ENCODE measurements at places on chromosomes 6 and 20. TPM values are rescaled to one million over a fixed set of nuclear protein-coding genes. Genes with fewer than 3 reads are reported as not detected.

Gene SSTR4
- not detected for total RNA-seq

Gene UBR2
- 13.9 TPM for total RNA-seq

Gene RRAGD
- 1.1 TPM for total RNA-seq

Gene PKIB
- 0.89 TPM for total RNA-seq

Gene CSTF1
- total RNA-seq, result 135 TPM

Gene ITCH
- total RNA-seq, result 47.8 TPM

Gene RGS17
- total RNA-seq, result 0.20 TPM

Gene FAM184A
- 0.13 TPM for total RNA-seq

Gene EYS
- total RNA-seq, result not detected

Gene RAD21L1
- 0.10 TPM for total RNA-seq

Gene SFTA2
- not detected for total RNA-seq

Gene LGSN
- total RNA-seq, result not detected

Gene PBX2
- total RNA-seq, result 10.9 TPM

Gene ADGB
- not detected for total RNA-seq

Gene APOM
- not detected for total RNA-seq

Gene PARD6B
- 2.4 TPM for total RNA-seq

Gene KIF25
- not detected for total RNA-seq

Gene PRKN
- total RNA-seq, result 0.07 TPM

Gene RALGAPA2
- 0.53 TPM for total RNA-seq

Gene FIG4
- total RNA-seq, result 5.0 TPM

DNA sequence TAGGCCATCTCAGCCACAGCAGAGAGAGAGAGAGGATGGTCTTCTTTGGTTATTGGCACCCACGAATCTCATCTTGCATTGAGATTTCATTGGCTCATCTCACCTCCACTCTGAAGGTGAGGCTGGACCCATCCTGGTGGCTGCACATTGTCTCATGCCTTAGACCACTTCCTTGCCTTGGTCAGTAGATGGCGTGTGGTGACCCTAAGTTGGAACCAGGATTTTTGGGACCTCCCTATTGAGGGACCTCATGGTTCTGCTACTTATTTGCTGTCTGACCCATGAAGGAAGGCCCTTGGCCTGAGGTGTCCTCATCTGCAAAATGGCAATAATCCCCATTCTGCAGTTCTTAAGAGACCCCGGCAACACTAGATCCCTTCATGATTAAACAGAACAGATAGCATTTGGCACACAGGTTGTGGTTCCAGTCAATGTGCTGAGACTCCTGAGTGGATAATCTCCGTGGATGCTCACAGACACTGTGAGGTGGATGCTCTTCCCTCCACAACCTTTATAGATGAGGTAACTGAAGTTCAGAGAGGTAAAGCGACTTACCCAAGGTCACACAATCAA, 21.5 kb upstream of the AAR2 start:
- no peak for DNase-seq

- peak; percentile 3 for DNase-seq
Measured at GRCh38 chr6:41306187-41306854, 19.8 kb upstream of the TREM1 start.

DNA sequence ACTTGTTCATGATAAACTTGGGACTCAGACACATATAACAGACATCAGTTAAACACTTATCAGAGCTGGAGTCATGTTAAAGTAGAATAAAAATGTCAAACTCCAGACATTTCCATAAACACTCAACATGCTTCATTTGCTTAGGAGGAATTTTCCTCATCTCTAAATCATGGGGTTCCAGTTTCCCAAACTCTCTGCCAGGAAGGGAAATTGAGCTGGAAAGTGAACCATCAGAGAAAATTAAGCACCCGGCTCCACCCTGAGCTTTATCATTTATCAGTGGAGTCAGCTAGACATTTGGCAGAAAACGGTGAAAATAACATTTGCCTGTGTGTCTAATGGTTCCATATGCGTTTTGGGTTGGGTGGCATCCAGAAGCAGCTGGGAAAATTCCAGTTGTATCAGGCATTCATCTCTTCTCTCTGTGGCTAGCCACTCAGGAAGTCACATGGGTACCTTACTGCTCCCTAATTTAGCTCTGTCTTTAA, 25.3 kb upstream of the ZNFX1 start:
- no peak for DNase-seq

DNA sequence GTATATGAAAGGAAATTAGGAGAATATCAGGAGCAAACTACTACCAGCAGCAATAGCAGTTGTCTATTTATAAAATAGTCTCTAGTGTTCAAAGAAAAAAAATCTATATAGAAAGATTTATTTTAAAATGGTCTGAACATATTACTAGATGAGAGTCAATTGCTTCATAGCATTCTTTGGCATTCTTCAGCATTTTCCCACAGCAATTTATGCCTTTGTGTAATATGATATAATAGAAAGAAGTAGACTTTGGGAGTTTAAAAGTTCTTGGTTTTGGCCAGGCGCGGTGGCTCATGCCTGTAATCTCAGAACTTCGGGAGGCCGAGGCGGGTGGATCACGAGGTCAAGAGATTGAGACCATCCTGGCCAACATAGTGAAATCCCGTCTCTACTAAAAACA, 157.0 kb upstream of the PLN start:
- no peak for DNase-seq

GRCh38 chr6:105714846-105715245, 312.0 kb upstream of the PREP start:
- no peak for DNase-seq

GRCh38 chr20:41534170-41534569, 84.0 kb downstream of the CHD6 start:
- no peak for DNase-seq

GRCh38 chr6:41586252-41587007, 40.2 kb downstream of the FOXP4 start:
- no peak for DNase-seq

- DNase-seq, result no peak
Measured at GRCh38 chr6:100775667-100776066, 105.5 kb downstream of the ASCC3 start.

DNA sequence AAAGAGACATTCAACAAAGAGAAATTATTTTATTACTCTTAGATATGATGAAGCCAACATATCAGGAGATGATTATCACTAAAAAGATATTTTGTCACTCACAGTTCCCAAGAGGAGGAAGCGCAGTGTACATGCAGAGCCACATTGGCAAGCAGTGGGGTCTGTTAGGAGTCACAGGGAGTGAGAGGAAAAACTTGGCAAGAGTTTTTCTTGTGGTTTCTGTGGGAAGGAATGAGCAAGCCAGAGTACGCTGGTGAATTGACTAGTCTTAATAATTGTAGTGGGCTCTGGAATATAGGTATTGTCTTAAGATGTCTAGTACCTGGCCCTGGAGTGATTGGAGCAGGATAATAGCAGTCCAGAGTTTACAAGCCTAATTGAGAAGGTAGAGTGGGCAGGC, 1095.2 kb downstream of the GRIK2 start:
- peak; percentile 52 for DNase-seq

DNA sequence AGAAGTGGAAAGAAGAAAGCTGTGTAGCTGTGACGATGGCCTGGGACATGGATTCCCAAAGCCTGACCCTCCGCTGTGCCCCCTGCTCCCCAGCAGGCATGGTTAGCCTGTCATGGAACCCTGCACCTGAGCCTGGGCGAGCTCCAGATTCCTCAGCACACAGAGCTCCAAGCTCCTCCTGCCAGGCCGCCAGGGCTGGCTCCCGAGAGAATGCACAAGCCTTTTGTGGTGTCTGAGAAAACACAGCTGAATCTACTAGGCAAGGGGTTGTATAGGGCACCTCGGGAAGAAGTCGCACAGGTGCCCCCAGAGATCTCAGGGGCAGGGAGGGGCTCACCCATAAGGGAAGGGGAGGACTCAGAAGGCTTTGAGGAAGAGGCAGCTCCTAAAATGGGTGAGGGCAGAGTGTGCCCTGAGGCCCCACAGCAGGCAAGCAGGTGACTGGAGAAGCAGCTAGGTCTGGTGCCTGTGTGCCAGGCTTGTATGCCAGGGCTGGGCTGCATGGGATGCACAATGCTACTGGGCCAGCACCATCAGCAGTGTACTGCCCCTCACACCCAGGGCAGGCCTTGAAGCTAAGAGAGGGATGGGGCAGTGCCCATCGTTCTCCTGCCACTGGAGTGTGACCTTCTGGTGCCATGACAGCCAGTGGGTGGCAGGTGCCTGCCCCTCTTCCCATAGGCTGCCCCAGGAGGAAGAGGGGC, 64.3 kb upstream of the CD93 start:
- no peak for DNase-seq

GRCh38 chr20:47351643-47352331, 4.7 kb downstream of the ZMYND8 start:
- no peak for DNase-seq

GRCh38 chr20:45892049-45892825, 1.1 kb downstream of the CTSA start:
- DNase-seq, result peak; percentile 23

GRCh38 chr6:41497994-41498393, 48.2 kb upstream of the FOXP4 start:
- peak; percentile 60 for DNase-seq

- DNase-seq, result peak; percentile 61
Measured at GRCh38 chr6:55713436-55713835, 134.4 kb upstream of the HMGCLL1 start.

DNA sequence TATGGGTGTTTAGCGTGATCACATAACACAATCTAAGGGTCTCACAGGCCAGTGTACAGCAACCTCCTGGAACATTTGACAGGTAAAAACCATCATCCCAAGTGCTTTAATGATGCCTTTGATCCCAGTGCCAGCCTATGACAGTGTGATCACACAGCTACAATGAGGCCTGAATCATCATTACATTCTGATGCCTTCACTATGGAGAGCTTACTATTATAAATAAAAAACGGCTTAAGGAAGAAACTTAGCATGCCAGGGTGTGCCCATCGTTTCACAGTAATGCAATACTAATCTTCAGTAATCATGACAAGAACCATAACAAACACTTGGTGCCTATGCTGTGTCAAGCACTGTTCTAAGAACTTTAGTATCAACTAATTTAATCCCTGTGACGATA, 11.4 kb downstream of the MAP7 start:
- no peak for DNase-seq

DNA sequence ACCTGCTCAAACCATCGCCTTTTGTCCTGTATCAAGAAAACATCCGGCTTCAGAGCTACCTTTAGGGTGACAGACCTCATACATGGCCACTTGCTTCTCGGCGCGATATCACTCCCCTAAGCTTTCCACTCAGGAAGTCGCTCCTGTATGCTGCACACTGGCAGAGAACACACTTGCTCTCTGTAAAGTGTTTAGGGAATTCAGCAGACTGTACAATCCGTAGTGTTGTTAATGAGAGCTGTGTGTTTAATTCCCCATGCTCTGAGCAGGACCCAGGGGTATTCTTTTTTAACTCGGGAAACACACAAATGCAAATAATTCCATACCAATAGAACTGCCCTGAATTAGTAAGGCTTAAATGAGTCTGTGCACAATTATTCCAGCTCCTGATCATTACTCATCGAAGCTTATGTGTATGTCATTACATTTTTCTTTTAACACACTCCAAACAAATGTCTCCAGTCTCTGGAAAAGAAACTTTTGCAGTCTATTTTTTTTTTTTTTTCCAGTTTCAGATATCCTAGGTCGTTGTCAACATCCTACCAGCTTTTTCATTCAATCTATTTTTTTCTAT, 338.7 kb upstream of the ARID1B start:
- DNase-seq, result no peak

- DNase-seq, result no peak
Measured at GRCh38 chr6:160791981-160792418, 90.0 kb downstream of the PLG start.

DNA sequence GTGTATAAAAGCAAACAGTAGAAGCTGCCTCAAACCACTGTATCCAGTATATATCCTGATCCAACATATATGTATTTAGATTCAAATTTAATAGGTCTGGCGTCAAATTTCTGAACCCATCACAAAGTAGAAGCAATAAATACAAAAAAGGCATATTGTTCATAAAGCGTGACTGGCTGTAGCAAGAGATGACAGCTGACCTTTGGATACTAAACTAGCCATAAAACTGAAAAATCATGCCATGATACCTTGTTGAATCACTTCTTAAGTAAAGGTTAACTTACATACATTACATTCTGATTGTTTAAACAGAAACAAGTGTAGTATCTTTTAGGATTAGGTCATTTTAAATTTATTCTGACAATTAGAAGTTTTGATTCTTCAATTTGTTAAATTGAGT, 372.0 kb upstream of the FLRT3 start:
- DNase-seq, result no peak

- DNase-seq, result no peak
Measured at GRCh38 chr6:38901802-38902522, 146.6 kb upstream of the GLP1R start.

GRCh38 chr6:166334878-166335277, 7.5 kb downstream of the SFT2D1 start:
- DNase-seq, result no peak

DNA sequence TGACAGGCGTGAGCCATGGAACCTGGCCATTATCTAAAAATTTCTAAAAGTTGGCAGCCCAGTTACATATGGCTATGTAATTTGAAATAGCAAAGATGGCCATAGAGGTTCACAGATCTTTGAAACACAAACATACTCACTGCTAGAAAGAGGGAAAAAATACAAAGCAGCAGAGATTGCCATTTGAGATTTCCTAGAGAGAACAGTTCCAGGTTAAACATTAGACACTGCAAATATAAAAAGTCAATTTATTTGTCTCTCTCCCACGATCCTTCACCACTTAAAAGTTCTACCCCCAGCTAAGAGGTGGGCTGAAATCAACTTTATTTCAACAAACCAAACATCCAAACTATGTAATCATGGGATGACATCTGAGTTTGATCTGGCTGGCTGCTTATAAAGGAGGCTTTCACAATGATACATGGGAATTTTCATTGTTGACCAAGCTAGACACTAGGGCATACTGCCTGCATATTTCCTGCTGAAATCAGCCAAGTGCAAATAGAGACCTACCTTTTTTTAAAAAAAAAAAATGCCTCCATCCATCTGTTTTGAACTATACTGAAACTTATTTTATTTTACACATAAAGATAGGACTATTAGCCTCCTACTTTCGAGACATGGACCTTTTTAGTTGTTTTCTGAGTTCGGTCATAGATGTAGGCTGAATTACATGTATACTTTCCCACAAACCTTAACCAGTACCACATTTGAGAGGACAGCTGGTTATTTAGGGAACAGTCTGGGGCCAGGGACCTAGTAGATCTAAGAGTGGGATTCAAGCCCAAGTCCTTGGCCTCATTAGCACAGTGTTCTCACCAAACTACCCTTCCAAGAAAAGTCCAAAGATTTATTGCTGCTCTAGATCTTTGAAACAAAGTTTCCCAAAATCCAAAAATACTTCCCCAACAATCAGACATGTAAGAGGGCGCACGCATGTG, 16.6 kb downstream of the DCDC2 start:
- DNase-seq, result no peak

DNA sequence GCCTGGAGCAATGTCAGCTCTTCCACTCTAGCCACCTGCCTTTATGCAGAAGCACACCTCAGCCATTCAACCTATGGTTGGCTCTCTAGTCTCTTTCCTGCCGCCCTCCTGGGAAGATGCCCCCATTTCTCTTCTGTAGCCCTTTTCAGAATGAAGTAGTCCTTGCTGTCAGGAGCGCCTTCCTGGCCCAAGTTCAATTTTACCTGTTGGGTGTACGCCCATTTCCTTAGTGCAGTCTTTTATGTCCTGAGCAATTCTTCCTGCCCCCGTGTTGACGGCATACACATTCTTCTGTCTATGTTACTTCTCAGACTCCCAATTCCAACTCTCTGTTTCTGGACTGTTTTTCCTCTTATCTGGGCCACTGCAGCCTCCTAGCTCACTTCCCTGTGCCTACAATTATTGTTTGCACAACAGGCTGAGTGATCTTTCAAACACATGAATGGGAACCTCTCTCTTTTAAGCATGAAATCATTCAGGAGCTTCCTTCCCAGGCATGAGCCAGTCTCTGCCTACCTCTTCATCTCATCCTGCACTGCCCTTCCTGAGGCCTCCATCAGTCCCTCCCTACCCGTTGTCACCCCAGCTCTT, 389.2 kb downstream of the CD83 start:
- no peak for DNase-seq

All from MG63 (cell line).